ENCODE measurements at places on chromosomes 5 and 9.

- DNase-seq: no peak
These were observed 188.2 kb upstream of the SLC27A6 start for GRCh38 chr5:128777052-128777451.

DNA sequence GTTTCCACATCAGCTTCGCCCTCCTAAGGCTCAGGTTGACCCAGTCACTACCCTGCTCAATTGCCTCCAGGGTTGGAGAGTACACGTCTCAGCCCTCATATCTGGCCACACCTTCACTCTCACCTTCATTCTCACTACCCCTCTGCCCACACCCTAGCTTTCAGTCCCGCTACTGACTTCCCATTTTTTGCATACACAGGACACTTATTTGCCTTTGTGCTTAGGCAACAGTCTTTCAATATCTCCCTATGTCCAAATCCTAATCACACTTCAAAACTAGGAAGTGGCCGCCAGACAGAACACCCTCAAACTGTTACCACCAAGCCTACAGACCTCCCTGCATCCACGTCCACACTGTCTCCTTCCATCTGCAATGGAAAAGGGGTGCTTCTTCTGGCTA lies 10.9 kb downstream of the MCTP1 start:
- DNase-seq: no peak

DNA sequence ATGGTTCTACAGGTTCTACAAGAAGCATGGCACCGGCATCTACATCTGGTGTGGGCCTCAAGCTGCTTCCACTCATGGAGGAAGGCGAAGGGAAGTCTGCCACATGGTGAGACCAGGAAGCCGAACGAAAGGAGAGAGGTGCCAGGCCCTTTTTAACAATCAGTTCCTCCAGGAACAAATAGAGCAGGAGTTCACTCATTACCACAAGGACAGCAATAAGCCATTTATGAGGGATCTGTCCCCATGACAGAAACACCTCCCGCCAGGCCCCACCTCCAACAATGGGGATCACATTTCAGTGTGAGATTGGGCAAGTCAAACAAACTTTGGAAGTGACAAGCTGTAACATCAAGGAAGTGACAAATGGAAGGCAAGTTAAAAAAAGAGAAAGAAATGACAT lies 95.5 kb upstream of the PTPN3 start:
- DNase-seq: no peak

DNA sequence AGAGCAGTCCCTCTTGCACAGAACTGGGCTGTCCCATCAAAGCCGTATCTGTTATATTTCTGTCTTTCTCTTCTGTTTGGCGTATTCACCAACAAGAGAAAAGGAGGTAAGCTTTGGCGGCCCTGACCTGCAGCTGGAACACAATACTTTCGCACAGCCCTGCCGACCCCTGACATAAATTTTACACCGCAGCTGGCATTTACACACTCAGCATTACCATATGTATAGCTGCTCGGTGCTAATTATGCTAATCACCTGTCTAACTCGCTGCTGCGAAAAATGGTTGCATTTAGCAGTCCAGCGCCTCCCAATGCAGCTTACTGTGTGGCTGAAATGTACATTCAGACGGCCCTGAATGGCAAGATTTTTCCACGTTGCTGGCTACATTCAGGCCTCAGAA lies 20.8 kb downstream of the PTCH1 start:
- DNase-seq: no peak

DNA sequence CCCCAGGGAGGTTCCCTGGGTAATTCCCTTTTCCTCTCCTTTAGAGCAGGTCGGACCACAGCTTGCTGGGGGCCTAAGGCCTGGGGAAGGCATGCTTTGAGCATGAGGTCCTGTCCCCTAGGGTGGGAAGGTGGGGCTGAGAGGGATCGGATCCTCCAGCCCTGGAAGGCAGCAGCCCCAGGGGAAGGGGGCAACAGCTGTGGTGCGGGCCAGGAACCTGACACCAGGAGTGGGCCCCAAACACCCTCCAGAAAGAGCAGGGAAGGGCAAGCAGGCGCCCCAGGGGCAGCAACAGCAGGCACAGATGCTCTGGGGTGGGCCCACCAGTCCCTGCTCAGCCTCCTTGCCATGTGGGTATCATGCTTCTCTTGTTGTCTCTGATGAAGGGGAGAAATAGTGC lies 3.2 kb upstream of the CORO2A start:
- DNase-seq: no peak

DNA sequence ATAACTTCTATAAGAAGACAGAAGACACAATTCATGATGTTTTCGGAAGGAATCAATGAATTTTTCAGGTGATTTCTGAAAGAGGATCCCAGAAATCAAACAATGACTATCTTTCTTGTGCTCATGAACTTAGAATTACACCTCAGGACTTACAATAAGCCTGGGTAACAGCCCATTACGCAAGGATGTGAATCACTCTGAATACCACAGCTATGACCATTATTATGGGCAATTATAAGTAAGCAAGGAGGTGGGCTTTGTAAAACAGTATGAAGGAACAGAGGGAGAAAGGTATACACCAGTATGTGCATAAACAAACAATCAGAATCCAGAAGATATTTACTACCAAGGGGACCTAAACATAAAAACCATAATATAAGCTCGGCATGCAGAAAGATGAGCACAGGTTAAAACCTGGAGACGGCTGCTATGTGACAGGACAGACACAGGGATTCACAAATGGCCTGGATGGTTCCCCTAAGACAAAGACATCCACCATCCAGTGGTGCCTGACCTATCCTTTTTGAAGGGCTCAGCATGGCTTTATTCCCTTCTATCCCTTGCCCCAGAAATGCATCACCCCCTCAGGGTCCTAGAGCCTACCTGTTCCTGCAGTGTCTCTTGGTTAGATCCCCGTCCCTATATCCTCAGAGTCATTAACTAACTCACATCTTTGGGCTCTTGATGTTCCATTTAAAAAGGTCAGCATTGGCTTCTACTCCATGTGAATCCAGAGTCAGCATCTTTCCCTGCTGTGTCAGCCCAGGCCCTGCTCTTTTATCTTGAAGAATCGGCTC lies 21.8 kb upstream of the PPP2CA start:
- DNase-seq: peak; percentile 93

DNA sequence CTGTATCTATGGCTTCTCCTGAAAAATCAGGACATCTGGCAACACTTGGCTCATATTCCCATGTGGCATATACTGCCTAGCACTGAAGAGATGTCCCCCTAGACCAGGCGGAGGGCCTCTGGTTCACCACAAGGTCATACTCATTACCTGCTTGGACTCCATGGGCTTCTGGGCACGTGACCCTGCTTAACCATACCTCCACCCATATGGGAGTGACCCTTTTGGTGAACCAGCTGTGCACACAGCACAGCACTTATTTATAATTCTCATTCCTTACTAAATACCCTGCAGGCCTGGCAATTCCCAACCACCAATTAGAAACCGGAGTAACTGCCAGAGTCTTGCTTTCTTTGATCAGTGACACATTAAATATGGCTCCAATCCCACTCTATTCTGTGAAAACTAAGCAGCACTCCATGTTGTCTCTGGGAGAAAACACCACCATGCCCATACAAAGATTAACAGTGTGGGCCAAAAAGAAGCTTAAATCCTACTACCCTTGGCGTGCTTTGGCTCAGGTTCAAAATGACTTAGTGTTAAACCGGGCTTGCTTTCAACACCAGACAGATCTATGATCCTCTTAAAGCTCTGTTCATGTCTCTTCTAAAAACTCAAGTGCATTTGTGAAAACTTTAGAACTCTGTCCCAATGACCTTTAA lies 57.7 kb downstream of the MTMR12 start:
- peak; percentile 78 for DNase-seq

DNA sequence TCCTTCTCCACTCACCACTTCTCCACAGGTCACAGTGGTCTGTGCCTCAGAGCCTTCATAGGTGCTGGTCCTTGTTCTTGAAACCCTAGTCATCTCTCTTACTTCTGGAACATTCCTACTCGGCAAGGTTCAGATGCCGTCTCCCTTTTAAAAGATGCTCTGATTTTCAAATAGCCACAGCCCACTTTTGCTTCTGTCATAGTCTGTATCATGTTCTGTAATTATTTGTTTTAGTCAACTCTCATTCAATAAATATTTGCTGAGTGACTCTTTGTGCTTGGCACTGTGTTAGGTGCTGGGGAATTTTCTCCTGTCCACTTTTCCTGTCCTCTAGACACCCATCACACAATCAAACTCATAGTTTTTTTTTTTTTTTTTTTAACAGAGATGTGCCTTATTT lies 181.3 kb upstream of the IL12B start:
- peak; percentile 61 for DNase-seq

DNA sequence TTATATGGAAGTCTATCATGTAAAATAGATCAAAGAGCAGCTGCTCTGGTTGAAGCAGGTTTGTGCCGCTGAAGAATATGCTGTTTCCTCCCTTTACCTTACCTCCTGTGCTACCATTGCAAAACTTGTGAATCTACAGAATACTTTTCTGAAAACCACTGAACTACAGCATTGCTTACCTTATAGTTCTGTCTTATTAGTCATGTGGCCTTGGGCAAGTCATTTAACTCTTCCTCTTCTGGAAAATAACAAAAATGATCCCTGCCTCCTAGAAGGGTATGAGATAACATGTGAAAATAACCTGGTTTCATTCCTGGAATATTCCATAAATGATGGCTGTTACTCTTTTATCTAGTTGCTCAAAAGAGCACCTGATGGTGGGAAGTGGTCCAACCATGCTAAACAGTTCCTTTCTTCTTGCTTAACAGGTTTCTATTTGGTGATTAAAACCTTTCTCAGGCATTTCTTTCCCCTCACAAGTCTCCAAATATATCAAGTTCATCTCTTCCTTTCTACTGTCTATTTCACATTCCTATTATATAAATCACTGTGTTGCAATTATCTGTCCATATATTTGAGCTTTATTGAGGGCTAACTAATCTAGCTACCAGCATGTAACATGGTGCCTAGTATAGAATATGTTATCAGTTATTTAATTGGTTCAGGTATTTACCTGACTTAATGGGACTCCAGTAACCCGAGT lies 15.0 kb downstream of the TRIM32 start:
- peak; percentile 26 for DNase-seq

DNA sequence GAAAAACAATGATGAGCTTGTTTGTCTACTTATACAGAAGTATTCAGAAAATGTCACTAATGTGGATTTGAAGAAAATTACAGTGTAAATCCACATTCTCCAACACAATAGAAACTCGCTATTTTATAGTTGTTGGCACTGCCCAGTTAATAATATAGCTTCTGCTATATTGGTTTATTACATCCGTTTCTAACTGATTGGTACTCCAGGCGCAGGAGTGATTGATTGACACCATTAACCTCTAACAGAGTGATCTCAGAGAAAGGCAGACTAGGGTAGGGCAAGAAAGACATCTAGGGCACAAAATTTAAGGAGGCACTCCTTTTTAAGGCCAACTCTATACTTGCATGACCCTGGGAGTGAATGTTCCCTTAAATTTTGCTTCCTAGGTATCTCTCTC lies 84.0 kb upstream of the MIER3 start:
- no peak for DNase-seq

GRCh38 chr5:135999406-136000139 lies 29.2 kb upstream of the TGFBI start:
- DNase-seq: peak; percentile 73

- no peak for DNase-seq
These were observed 290.8 kb upstream of the FBXL7 start for GRCh38 chr5:15209053-15209762.

- peak; percentile 38 for DNase-seq
These were observed 16.6 kb upstream of the HEMGN start for GRCh38 chr9:97954550-97954989.

DNA sequence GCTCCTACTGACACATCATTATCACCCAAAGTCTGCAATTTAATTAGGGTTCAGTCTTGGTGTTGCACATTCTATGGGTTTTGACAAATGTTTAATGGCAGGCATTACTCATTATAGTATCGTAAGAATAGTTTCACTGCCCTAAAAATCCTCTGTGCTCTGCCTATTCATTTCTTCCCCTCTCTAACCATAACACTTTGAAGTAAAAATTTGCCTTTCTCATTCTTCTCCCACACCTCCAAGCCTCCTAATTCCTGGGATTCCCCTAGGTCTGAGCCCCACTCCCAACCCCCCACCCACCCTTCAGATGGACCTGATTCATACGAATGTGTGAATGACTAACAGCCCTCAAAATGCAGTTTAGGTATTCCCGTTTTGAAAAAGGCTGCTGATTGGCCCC lies 18.4 kb downstream of the ENC1 start:
- peak; percentile 21 for DNase-seq

DNA sequence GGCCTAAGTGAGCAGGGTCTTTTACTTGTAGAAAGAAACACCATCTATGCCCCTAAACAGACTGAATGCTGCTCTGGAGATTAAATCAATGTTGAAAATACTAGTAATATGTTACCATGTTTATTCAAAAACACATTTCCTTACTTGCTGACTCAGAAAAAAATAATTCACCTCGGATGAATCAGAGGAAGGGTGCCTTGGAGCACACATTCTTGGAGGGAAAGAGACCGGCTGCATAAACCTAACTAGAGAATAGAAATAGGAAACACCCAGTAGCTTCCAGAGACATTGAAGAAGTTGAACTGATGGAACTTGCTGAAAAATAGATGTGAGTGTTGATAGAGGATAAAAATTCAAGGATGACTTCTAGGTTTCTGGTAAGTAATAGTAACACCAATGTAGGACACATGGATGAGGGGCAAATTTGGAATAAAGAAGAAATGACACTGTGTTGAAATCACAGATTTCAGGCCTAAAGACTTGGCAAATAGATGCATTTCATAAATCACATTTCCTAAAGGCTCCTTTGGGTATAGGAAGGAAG lies 76.9 kb upstream of the MINAR2 start:
- peak; percentile 14 for DNase-seq

DNA sequence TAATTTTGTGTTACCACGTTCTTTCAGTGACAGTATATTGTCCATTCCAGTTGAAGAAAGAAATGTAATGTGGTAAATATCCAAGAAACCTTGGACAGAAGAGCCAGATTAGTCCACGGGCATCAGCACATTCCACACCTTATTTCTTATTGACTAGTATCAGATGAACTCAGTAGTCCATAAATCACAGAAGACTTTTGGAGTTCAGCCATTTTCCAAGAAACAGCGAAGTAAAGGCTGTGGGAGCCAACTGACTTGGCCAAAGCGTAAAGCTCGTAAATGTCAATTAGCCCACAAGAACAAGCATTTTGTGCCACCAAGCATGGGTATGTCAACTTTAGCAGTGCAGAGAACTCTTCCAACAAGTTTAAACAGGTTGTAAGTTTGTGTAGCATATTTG lies 60.2 kb upstream of the STARD4 start:
- no peak for DNase-seq

- DNase-seq: no peak
These were observed 9.5 kb upstream of the NAA35 start for GRCh38 chr9:85931495-85931894.

- no peak for DNase-seq
These were observed 52.5 kb upstream of the SEMA6A start for GRCh38 chr5:116626945-116627679.

GRCh38 chr5:8522646-8523045 lies 653.7 kb downstream of the MTRR start:
- DNase-seq: no peak

DNA sequence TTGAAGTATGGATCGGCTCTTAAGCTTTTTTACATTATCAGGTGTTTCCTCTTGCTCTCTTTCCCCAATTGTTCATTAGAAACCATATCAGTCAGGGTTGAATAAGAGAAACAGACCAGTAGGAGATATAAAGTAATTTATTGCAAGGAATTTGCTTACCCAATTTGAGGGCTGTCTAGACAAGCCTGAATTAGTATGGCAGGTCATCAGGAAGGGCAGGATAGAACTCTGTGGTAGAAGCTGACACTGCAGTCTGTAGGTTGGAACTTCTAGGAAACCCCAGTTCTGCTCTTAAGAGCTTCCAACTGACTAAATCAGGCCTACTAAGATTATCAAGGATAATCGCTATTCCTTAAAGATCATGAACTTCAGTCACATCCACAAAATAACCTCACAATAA lies 24.3 kb downstream of the ISOC1 start:
- DNase-seq: no peak

- DNase-seq: no peak
These were observed 129.2 kb downstream of the CRB2 start for GRCh38 chr9:123485216-123485615.

Measured in GM23248 (cell line).